ENCODE measurements at places on chromosomes 7 and 10.
A peak's percentile ranks its signal among the peaks of the same experiment; 100 is the strongest.

DNA sequence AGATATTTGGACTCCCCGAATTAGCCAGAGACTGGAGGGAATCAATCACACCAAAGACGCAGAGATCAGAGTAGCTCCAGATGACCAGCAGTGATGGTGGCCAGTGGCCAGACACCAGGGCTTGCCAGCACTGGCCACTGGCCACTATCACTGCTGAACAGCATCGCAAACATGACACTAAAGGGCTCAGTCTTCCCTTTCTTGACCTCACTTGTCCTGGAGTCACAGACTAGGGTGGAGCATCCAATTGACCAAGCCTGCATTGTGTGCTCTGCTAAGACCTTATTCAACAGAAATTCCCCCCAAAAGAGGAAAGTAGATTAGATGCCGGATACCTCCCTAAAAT, 234.7 kb downstream of the CREB5 start:
- DNase-seq, result no peak

DNA sequence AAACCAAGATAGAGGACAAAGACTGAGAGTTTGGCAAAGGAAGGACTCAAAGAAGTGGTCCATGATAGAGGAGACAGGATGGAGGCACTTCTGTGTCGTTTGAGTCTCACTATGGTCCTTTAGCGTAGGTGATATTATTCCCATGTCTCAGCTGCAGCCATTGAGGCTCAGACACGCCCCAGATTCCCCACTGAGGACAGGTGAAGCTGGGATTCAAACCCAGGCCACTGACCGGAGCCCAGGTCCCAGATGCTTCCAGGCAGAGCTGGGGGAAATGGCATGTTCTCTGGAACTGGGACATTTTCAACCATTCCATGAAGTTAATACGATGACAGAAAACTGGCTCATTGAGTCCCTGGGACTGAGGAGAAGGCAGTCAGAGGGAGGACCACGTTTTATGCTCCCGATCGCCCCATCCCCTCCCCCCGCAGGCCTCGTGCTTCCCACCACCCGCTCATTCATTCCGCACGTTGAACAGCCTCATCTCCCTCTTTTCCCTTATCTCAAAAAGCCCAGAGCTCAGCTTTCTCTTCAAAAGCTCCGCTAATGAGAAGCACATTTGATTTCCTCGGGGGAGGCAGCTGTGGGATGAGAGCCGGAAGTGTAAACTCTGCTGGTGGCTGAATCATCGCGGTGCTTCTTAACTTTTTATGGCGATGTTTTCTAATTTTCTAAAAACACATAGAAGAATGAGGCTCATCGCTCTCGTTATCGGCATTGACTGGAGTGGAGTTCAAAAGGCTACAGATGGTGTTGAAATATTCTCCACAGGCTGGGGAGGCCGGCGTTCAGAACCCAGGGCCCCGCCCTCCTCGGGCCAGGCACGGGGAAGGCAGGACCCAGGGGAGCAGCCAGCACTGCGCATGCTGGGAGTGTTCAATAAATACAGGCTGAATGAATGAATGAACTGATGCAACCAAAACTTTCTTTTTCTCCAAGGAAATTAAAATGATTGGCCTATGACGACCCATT, 64.0 kb downstream of the OAT start:
- peak; percentile 49 for DNase-seq

DNA sequence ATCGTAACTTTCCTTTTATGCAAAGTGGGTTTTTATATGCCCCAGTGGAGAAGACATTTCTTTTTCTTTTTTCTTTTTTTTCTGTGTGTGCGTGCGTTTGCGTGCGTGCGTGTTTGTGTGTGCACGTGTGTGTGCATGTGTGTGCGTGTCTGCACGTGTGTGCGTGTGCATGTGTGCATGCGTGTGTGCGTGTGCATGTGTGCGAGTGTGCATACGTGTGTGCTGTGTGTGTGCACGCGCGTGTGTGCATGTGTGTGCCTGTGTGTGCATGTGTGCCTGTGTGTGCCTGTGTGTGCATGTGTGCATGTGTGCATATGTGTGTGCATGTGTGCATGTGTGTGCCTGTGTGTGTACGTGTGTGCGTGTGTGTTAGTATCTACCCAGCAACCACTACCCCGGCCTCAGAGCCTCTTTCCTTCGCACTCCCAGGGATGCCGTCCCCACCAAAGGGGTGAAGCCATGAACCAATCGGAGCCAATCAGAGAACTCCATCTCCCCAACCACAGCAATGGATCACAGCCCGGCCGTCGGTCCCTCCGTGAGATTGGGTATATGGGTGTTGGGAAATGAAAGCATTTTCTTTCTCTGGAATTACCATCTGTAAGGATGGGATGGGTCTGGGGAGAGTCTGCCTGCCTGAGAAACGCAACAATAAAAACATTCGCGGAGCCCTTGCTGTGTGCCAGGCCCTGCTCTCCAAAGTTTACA, 92.3 kb downstream of the ELFN1 start:
- no peak for DNase-seq

DNA sequence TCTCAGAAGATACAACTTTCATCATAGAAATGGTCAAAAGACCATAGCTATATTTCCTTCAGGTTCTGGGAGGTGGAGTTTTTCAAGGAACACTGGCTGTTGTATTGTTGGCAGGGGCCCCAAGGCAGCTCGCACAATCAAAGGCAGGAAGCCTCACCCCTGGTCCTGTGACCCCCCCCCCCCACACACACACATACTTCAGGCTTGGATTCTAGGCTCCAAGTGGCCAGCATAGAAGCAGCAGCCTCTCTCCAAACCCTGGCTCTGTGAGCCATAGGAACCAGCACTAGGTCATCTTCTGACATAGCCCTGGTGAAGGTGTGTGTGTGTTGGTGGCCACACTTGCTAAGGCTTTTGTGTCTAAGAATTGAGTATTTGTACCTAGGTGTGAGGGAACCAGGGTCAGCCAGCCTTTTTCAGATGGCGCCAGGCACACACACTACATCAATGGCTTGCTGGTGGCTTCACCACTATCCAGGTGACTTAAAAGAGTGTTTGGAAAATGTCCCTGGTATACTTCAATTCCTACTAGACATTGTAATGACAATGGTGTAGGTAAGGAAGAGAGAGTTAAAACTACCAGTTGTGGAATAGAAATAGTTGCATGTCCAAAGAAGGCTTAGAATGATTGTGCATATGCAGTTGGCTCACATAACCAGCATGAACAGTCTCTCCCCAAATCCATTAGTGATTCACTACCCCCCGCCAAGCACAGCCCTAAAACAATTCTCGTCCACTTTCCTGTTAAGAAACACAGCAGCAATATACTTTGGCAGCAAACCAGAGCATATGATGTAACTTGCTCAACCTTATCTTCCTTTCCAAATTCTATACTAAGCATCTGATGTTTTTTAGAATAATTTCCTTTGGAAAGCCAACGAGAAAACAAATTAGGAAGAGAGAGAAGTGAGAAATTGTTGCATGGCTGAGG, 91.3 kb downstream of the AVL9 start:
- no peak for DNase-seq

GRCh38 chr7:11403781-11404180, 428.2 kb downstream of the THSD7A start:
- DNase-seq, result no peak

DNA sequence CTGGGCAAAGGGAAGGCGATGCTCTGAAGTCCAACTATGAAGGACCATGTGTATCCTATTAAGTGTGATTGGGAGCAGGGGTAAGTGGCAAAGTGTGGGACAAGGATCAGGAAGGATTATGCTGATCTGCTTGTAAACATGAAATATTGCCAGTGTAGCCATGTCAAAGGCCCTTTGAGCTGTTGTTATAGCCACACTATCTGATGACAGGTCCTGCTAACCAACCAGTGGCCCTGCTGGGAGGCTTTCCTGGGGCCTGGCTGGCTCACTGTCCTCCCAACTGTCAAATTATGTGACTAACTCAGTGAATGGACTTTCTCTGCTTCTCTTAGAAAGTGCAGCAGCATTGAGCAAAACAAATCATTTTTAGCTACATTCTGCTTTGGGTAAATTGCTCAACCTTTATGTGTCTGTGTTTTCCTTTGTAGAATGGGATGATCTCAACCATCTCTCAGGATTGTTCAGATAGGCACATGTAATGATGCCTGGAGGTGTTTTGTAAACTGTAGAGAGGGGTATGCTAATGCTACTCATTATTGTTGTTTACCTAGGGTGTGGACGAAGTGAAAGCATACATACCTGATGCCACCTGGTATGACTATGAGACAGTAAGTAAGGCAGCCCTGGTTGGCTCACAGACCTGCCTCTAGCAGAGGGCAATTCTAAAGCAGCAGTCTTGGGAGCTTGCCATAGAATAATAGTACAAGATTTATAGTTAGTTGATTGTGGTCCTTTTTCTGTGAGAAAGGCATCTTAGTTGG, 47.4 kb downstream of the MGAM2 start:
- DNase-seq, result no peak

DNA sequence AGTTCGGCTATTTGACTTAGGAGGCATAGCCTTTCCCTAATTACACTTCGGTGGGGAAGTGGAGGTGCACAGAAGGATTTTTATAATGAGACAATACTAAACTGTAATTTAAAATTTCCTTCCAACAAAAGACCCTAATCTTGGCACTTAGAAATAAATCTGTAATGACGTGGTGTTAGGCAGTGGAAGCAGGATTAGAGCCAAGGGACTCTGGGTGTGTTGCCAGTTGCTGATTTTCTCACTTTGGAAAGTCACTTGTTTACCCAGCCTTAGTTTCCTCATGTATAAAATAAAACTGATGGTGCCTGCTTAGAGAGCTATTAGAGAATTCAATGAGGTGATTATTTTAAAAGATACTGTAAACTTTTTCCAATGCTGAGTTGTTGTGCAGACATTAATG, 287.2 kb downstream of the AUTS2 start:
- DNase-seq, result no peak

DNA sequence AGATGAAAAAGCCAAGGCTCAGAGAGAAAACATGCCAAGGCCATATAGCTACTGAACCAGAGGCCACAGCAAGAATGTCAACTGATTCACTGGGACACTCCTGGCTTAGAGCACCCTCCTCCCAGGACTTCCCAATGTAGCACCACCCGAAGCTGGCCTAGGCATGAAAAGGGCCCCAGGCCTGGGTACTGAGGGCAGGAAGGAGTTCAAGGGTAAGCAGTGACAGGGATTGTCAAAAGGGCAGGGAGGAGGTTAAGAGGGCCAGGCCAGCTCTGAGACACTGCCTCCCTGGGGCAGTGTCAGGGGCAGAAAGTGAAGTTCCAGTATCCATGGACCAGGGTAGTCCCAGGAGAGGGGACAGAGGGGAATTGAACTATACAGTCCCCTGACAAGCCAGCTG, 57.8 kb downstream of the FRMPD2 start:
- DNase-seq, result no peak

DNA sequence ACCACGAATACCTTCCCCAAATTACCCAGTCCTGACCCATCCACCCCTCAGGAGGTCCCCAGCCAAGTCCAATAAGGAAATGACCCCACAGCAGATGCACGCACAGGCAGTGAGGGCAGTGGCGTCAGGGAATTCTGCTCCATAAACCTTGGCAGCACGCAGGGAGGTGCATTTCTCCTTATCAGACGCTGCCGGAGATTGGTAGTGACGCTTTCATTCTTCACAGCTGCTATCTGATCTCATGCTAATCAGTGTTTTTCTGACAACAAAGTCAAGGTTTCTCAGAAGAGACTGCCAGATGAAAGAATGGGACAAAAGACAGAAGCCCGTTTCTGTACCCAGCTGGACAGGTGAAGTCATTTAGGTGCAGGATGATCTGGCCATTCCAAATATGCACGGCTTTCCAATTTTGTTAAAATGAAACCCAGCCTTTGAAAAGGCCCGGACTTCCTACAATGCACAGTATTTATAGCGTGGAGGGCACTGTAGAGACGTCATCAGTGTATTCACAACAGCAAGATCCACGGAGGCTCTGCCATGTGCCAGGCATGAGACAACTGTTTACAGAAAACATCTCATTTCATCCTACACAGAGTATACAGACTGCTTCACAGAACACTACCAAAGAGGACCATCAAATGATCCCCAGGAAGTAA, 35.3 kb downstream of the DIP2C start:
- DNase-seq, result no peak

GRCh38 chr10:113619401-113619800, 44.4 kb downstream of the NRAP start:
- DNase-seq, result no peak

GRCh38 chr7:104482362-104483037, 154.1 kb downstream of the LHFPL3 start:
- DNase-seq, result no peak

DNA sequence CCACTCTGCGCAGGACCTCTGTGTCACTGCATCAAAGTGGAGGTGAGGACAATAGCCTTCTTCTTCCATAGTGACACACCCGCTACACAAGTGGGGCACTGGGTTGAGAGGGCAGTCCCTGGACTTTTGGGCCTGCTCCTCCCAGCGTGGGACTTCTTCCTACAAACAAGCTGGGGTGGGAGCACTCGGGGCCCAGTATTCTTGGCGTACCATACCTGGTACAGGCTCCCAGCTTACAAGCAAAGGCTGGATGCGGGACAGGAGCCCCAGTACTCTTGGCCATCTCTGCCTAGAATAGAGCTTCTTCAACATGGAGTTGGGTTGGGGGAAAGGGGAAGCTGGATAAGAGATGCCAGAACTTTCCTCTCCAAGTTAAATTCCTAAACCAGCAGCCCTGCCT, 426.8 kb upstream of the FOXK1 start:
- no peak for DNase-seq

GRCh38 chr7:75876126-75876881, 2.5 kb upstream of the RHBDD2 start:
- DNase-seq, result no peak

DNA sequence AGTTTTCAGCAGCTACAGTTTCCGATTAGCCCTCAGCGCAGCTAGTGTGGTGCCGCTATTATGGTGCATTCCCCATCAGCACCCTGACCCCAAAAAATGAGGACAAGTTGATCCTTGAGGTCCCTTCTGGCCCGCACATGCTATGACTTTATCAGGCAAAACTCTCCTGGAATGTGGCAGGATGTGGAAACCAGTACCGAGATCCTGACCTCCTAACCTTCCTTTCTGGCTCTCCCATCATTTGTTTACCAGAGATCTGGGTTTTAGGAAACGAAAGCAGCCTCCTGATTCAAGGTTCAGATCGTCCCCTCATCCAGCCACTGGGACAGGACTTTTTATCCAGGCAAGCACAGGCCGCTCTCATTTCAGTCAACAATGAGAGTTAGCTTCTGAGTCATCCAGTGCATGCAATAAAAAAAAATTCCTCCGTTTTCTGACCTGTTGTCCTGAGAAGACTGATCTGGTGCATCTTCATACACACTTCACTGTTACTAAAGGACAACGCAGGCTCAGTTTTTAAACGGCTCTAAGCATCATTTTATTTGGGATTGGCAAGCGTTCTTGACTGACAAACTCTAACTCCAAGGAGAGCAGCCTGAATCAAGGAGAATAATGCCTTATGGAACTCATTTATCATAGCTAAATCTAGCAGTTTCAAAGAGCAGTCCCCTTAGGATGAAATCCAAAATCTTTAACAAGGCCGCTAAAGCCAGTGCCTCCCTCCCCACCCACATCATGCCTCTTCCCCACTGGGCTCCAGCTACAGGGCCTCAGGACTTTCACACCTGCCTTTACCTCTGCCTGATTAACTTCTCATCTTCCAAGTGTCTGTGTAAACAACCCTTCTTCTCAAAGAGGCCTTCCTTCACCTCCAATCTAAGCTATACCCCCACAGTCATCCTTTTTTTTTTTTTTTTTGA, 17.1 kb downstream of the PDLIM1 start:
- DNase-seq, result no peak

GRCh38 chr10:86945361-86946212, 11.8 kb downstream of the MMRN2 start:
- no peak for DNase-seq

GRCh38 chr7:98870807-98871491, 1.1 kb upstream of the TMEM130 start:
- no peak for DNase-seq

GRCh38 chr10:113434950-113435349, 117.9 kb upstream of the HABP2 start:
- no peak for DNase-seq

All from CD4-positive, alpha-beta T cell treated with Interleukin-17A for 4 hours (primary cell).